WTC11 (cell line): ENCODE measurements at places on chromosomes 6 and 20.

DNA sequence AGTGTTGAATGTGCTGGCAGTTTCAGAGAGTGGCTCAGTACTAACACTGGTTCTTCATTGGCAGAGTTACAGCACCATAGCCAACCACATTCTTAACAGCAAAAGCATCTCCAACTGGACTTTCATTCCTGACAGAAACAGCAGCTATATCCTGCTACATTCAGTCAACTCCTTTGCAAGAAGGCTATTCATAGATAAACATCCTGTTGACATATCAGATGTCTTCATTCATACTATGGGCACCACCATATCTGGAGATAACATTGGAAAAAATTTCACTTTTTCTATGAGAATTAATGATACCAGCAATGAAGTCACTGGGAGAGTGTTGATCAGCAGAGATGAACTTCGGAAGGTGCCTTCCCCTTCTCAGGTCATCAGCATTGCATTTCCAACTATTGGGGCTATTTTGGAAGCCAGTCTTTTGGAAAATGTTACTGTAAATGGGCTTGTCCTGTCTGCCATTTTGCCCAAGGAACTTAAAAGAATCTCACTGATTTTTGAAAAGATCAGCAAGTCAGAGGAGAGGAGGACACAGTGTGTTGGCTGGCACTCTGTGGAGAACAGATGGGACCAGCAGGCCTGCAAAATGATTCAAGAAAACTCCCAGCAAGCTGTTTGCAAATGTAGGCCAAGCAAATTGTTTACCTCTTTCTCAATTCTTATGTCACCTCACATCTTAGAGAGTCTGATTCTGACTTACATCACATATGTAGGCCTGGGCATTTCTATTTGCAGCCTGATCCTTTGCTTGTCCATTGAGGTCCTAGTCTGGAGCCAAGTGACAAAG, 17.0 kb upstream of the ADGRF4 start:
- no peak for DNase-seq

DNA sequence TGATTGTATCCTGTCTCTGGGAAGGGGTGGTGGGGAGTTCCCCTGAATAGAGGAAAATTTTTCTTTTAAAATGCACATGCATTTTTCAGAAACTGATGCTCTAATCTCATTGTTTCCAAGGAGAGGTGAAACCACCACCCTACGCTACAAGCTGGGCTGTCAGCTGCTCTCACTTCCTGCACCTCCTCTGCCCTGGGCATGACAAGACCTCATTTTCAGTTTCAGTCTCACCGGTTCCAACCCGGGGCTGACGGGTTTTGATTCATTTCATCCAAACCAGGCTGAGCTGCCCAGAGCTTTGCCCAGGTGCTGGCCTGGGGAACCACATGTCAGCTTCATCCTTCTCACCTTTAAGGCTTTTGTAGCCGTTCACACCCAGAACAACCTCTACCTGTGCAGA, 99.7 kb downstream of the EYA2 start:
- DNase-seq = no peak

DNA sequence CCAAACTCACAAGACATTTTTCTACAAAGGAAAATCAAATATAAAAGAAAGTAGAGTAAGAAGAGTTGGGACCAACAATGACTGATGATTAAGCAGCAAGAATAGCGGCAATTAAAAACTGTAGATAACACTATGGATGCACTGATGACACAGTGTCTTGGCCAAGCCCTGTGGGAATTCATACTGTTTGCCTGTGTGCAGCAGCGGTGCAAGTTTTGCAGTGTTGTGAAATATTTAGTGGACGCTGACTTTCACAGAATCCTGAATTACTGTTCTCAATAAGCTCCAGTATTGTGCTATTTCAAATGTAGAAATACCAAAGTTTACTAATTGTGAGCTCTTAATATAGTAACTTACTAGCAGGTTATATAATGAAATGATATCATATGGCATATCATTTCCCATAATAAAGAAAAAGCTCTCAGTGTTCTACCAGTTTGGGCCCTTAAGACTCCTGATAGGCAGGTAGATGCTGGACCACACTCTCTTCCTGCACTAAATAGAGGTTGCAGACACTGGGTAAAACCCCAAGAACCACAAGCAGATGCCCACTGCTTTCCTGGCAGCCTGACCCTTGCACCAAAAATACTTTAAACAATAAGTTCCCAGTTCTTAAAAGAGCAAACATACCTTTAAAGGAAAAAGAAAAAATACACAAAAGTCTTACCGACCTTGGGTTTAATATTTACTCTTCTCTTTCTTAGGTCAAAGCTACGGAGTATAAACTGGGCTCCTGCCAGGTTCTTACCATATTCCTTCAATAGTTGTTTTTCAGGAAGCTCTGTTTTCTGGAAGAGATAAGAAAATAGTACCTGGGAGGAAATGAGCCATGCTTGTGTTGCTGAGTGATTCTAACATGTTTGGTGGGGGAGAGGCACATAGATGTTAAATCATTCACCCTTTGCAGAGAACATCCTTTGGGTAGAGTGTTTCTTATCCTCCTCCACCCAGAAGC, 41.6 kb downstream of the ANKEF1 start:
- DNase-seq = no peak

DNA sequence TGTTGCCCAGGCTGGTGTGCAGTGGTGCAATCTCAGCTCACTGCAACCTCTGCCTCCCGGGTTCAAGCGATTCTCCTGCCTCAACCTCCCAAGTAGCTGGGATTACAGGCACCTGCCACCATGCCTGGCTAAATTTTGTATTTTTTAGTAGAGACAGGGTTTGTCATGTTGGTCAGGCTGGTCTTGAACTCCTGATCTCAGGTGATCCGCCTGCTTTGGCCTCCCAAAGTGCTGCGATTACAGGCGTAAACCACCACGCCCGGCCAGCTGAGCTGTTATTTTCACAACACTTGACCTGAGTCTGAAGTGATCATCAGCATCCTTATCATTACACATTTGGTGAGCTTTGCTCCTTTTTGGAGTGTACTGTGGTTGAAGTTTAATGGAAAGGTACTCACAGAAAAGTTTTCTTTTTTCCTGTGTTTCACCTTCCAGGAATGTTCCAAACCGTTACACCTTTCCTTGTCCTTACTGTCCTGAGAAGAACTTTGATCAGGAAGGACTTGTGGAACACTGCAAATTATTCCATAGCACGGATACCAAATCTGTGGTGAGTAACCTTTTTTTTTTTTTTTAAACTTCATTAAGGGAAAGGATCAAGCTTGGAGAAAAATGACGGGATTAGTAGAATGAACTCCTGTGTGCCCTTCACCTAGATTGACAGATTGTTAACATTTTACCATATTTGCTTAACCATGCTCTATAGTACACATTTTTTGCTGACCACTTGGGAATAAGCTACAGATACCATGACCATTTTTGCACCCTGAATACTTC, 9.7 kb downstream of the RNF114 start:
- DNase-seq = no peak

DNA sequence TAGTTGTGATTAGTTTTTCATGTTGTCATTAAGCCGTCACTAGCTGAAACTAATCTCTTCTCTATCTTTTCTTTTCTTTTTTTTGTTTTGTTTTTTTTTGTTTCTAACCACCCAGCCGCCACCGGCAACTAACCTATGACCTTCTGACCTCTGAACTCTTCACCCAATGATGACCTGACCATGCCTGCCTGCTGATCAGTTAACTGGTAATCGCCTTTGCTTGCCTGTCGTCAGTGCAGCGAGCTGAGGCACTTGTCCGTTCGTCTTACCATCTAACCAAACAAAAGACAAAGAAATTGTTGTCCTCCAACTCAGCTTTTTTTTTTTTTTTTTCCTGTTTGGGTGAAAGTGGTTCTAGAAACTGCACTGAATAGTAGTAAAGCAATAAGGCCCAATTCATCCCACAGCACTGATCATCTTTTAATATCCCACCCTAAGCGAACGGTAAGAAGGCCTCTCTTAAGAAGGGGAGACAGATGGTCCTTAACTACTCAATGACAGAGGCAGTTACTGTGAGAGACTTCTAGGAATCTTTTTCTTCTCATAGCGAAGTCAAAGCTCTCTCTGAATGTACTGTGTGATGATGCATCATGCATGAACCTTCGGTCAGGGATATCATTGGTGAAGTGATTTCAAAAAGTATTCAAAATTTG, 156.2 kb downstream of the QKI start:
- no peak for DNase-seq

DNA sequence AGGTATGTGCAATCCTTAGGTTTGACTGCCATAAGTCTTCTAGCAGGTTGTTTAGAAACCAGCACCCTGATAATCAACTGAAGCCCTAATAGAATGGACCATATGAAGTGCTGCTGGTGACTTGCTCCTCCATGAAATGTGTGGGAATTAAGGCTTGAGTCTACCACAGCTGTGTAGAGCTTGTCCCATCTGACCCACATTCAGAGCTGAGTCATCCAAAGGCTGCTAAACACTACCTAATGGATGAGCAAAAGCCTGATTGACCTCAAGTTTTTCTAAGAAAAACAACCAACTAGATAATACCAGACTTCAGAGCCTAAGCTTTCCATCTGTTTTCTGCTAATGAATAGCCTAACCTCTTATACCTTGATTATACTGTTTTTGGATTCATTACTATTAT, 120.3 kb upstream of the MOCS1 start:
- DNase-seq = no peak

DNA sequence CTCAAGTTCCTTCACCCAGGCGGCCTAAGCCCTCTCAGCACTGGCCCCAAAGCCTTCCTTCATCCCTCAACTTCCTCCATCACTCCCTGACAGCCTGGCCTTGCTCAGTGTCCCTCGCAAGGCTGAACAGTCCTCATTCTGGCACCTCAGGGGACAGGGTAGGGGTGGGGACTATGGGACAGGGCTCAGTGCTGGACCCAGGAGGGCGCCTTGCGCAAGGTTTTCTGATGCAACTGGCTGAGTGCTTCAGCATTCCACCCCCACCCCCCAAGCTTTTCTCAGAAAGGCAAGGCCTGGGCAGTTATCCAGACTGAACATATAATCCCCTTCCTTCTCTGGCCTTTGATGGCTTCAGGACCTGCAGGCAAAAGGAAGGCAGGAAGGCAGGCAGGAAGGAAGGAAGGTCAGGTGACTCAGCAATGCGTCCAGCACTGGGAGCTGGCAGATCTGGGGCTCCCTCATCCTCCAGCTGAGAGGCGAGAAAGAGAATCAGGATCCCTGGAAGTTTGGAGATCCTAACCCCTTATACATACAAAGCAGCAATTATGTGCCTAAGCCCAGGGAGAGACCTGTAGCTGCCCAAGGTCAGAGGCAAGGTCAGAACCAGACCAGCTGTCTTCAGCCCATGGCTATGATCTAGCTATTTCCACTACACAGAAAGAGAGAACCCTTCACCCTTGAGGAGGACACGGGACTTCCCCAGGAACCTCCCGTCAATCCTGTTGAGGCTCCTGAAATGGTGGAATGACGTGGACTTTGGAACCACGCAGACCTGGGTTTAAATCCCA, 8.6 kb upstream of the TRIB3 start:
- DNase-seq = no peak

DNA sequence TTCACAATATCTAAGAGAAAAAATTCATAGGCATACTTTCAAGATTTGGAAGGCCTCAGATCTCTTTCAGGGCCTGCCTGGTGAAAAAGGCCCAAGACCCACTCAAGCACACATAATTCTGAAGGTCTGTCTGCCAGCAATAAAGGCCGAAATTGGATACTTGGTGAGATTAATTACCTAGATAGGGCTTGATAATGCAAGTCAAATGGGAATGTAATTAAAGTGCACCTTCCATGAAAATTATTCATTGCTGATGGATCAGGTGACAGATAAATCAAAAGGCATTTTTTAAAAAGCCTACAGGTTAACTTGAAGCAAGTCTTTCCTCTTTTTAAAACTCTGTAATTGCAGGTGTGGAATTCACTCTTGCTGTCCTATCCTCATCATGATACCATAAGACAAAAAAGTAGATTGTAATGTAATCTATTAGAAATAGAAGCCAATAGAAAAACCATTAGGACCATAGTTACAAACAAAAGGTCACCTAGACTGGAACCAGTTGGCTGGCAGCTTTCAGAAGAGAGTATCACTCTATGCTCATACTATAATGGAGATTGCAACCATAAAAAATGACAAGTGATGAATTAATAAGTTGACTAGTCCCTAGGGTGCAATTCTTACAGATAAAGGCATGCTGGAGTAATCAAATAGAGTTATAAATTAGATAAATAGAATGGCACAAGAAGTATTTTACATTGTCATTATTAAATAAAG, 77.3 kb downstream of the EPHA7 start:
- no peak for DNase-seq

DNA sequence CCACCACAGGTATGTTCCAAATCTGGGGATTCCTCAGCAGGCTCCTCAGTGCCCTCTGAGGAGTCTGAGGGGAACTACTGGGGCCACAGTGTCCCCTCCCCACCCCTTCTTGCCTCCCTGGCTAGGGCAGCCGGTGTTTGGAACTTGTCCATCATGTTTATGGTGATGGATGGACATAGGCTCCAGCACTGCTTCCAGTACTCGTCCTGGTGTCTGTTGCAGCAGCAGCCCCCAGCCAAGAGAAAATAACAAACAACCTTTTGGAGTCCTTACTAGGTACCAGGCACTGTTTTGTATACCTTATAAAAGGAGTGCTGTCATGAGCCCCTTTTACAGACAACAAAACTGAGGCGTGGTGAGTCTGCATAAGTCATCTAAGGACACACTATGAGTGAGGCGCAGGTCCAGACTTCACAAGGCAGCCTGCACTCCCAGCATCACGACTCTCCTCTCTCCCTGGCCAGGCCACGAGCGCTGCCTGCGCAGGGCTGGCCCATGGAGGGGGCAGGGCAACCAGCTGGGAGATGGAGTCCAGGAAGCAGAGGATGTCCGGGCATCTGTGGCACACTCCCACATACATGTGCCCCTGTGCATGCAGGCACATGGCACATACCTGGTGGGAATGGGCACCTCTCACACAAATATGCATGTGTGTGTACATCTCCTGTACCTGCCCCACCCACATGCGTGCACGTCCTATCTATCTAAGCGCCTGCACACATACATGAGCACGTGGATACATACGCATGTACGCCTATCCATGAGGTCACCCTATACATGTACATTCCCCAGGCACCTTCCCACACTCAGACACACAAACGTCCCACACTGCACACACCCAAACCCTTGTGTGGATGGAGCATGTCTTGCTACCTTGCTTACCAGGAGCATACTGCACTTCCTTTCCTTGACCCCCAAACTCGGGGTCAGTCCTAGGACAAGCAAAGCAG, 152.7 kb downstream of the VEGFA start:
- DNase-seq = no peak

DNA sequence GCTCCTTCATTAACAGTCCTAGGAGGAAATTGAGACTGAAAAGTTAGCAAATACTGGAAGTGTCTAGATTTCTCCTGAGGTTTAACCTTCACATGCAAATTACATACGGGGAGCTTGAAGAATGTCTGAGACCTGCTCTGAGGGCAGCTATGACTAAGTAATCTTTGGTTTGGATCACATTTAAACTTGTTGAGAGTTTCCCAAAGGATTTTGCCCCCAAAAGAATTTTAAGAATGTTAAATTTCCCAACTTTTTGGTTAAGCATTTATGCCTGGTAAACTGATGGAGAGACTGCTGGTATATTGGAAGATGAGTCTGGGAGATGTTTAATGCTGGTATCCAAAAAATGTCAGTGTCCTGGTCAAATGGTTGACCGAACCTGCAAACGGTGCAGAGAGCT, 97.0 kb downstream of the RREB1 start:
- DNase-seq = no peak
